ENCODE measurements at places on chromosomes 6 and 20.
A peak's percentile ranks its signal among the peaks of the same experiment; 100 is the strongest.

DNA sequence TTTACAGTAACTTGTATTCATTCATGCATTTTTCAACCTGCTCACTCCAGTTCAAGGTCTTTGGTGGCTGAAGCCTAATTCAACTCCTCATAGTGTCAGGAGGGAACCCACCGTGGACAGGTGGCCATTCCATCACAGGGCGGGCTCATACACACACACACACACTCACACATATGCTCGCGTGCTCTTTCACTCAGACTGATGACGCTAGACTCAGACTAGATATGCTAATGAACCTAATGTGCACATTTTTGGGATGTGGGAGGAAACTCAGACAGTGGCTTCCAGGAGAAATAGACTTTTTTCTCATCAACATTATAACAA, 56.7 kb downstream of the TRIM27 start:
- DNase-seq: peak; percentile 28

- no peak for DNase-seq
These were observed 35.6 kb downstream of the RIOK1 start for GRCh38 chr6:7424967-7425807.

GRCh38 chr6:155125906-155126305, 130.8 kb downstream of the TIAM2 start:
- no peak for DNase-seq

- no peak for DNase-seq
These were observed 6.8 kb upstream of the ALDH8A1 start for GRCh38 chr6:134956676-134957075.

- DNase-seq: no peak
These were observed 216.8 kb downstream of the TMEM242 start for GRCh38 chr6:157106487-157106886.

GRCh38 chr6:27111743-27112142, 135.8 kb upstream of the PRSS16 start:
- DNase-seq: no peak

DNA sequence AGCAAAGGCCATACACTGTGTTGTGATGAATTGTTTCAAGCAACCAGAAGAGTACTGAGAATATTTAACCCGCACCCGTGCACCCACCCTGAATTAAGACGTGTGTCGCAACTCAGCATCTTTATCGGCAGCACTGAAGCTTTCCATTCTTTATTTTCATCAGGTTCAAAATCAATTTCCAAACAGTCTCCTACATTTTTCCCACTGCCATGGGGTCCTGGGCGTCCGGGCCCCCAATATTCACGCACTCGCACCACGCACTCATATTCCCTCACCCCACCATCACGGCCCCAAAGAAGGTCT, 1.8 kb downstream of the LTB start:
- DNase-seq: no peak

GRCh38 chr20:38872491-38873049, 53.6 kb upstream of the FAM83D start:
- DNase-seq: no peak

DNA sequence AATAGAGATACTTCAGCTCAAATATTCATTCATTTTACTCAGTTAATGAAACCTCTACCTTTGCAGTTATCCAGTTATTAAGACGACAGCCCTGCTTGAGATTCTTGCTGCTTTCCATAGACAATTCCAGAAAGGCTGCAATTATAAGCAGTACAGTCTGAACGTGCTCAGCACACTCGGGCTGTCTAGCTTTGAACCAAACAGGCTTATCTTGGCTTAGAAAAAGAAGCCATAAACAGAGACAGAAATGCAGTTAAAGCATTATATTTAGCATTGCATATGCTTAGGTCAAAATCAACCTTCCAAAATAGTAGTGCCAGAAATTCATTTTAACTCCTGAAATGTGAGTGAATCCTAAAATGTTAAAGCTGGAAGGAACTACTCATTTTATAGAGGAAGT, 204.1 kb upstream of the KCNQ5 start:
- no peak for DNase-seq

GRCh38 chr6:134623401-134623800, 305.5 kb upstream of the SGK1 start:
- no peak for DNase-seq

DNA sequence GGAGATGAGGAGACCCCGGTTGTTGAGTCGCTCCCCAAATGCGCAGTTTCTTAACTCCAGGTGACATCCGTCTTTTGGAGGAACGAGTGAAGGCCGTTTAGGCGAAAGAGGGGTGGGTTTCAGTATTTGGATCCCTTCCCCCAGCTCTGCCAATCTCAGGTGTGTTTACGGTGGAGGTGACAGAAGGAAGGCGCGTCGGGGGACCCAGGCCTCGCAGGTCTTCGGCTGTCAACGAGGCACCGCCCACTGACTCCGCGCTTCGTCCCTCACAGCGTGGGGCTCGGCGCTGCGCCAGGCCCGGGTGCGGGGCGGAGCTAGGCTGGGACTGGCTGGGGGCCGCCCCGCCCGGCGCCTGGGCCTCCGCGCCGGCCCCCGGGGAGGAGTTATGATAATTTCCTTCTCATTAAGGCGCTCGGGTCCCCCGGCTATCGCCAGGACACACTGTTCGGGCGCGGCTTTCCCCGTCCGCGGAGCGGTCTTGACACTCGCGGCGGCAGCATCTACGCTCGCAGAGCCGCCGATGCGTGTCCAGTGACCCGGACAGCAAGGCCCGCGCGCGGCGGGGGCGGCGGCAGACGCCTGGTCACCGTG, at the start of gene TFAP2C:
Gene TFAP2C (plus strand): TSS at position 434 of the 591 bp plus-strand sequence. CDS start 239 bp downstream, outside the sequence.
- no peak for DNase-seq

DNA sequence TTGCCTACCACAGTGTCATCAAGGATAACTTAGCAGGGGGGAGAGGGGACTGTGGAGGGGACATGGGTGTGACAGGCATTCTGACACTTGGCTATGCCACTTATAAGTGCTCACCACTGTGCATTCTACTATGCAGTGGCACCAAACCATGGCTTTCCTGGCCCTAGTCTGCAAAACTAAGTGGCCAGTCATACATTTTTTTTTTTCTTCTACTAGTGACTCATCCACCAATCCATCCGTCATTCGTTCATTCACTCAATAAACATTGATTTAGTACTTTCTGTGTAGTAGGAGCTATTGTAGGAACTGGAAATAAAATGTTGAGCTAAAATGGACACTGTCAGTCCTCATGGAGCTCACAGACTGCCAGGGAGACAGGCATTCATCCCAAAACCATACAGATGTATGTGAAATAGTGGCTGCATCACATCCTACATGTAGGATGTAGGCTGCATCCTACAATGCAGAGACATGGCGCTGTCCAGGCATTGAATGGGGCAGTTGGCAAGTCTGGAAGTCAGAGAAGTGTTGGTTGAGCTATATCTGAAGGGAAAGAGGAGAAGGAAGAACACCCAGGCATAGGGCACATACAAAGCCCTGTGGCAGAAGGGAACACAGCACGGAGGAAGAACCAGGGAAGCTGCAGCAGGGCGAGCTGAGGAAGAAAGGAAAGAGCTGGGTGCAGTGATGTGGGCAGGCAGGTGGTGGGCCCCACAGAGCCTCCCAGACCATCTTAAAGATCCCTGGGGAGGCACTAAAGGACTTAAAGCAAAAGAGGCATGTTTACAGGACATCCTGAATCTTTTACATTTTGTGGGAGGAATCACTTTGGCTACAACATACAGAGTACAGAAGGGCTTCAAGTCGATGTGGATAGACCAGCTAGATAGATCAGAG, 224.4 kb downstream of the UST start:
- DNase-seq: no peak

GRCh38 chr6:133236932-133237331, 4.2 kb upstream of the EYA4 start:
- no peak for DNase-seq

- DNase-seq: no peak
These were observed 33.0 kb downstream of the METTL24 start for GRCh38 chr6:110325197-110325596.

DNA sequence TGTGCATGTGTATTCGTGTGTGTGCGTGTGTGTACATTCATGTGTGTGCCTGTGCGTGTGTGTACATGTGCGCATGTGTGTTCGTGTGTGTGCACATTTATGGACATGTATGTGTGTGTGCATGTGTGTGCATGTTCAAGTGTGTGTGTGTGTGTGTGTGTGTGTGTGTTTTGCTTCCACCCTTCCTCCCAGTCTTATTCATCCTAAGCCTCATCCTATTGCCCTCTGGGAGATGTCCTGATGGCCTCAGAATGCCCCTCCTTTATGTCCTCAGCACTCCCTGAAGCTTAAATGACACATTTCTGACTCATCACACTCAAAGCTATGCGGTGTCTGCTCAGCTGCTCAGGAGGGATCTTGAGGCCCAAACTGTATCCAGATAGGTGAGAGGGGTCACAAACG, 76.6 kb upstream of the CCDC167 start:
- DNase-seq: no peak

GRCh38 chr6:10406556-10406955, 8.3 kb downstream of the TFAP2A start:
- DNase-seq: no peak

DNA sequence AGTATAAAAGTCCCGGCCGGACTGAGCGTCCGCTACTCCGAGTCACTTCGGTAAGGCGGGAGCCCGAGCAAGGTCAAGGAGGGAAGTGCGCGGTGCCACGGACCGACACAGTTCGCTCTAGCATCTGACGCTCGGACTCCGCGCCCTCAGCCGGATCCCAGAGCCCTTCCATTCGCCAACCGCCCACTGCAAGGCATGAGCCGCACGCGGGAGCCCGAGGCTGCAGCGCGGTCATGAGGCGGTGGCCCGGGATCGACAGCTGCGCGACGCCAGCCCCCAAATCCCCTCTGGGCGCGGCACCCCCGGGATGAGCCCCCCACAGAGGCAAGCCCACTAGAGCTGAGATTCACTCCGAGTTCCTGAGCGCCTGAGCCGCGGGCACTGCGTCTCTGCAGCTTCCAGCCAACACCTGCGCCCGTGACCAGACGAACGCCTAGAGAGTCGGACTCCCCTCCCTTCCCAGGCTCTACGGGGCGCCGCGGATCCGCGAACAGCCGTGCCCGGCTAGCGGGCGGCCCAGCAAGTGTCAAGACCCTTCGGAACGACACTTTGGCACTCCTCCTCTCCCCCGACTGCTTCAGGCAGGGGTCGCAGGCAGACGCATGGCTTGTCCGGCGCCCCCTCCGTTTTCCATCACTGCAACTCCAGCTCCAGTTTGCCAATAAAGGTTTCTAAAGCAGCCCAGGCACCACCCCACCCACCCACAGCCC, 725 bp upstream of the ISM1 start:
- DNase-seq: no peak

DNA sequence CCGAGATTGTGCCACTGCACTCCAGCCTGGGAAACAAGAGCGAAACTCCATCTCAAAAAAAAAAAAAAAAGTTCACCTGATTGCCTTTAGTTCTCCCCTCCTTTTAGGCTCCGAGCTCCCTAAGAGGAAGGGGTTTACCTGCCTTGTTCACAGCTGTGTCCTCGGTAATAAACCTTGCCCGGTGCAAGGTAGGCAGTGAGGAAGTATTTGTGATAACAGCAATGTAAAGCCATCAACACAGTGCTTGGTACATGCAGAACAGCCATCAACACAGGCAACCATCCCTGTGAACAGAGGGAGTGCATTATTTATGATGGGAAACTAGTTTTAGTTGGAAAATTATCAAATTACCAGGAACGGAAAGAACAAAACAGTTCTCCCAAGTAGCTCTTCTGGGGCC, 1.8 kb upstream of the SPO11 start:
- DNase-seq: no peak

DNA sequence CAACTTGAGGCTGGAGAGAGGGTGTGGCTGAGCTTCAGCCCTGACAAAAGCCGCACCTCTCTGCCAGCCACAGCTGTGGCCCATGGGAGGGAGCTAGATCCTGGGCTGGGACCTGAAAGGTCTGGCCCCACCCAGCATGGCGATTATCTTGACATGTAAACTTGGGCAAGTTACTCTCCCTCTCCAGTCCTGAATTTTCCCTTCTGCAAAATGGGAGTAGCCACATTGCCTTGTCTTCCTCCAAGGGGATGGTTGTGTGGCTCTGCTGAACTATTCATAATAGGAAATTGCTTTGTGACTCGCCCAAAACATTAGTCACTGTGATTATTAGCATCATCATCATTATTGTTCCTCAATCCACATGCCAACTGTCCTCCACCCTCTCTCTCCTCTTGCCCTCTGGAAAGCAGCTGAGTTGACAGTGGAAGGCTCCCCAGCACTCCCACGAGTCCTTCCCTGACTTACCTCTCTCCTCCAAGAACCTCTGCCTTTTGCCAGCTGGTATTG, 23.0 kb upstream of the RBPJL start:
- DNase-seq: no peak

GRCh38 chr6:25660512-25660911, 8.5 kb downstream of the SCGN start:
- no peak for DNase-seq

GRCh38 chr6:30754631-30755030, 10.3 kb upstream of the IER3 start:
- DNase-seq: no peak

GRCh38 chr6:139834232-139834631, 459.8 kb upstream of the CITED2 start:
- no peak for DNase-seq

- DNase-seq: no peak
These were observed 46.8 kb upstream of the PXDC1 start for GRCh38 chr6:3798055-3798919.

- no peak for DNase-seq
These were observed 54.2 kb upstream of the MAFB start for GRCh38 chr20:40743141-40743775.

DNA sequence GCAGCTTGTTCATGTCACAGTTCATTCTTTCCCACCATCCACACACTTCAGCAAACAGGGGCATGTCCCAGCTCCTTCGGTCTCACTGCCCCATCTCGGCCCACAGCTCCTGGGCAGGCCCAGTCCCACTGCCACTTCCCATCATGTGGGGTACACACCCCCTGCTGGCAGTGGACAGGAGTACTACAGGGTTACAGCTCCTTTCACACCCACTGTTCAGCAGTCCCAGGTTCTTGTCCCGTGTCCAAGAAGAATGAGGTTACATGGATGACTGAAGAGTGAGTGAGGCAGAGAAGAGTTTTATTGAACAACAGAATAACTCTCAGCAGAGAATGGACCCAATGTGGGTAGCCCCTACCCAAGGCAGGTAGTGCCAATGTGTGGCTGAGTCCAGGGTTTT, 77.8 kb upstream of the SMLR1 start:
- no peak for DNase-seq

GRCh38 chr6:53066874-53067706, 1.9 kb downstream of the FBXO9 start:
- DNase-seq: no peak

DNA sequence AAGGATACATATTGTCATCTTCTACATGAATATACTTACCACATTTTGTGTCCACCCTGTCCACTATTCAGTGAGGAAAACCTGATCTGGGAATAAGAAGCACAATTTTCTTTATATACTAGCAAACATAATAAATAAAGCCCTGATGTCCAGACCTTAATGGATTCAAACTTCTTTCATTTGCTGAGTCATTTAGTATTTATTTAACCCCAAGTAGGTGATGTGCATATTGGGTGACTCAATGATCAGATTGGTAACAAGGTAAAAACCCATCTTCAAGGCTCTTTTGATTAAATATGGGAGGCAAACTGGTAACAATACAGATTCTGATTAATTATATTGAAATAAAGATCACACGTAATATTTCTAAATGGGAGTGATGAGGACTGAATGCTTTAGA, 1159.8 kb upstream of the EYS start:
- DNase-seq: no peak
